ENCODE measurements at places on chromosomes 12 and 14.
A peak's percentile ranks its signal among the peaks of the same experiment; 100 is the strongest.

DNA sequence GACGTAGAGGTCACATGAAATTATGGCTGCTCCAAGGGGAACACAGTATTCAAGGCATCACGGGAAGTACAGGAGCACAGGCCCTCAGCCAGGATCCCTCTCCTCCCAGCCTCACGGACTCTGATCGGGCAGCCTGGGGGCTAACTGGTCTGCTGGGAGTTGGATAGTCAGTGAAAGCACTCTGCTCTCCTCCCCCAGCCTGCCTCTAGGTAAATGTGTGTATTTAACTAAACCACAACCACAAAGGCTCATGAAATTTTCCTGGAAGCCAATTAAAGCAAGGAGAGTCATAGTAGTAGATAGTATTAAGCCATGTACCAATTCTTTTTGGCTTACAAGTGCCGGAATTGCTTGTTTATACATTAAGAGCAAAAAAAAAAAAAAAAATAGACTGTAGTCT lies 254.3 kb downstream of the MSRB3 start:
- no peak for DNase-seq

GRCh38 chr14:96309133-96309895 lies 53.3 kb downstream of the BDKRB1 start:
- DNase-seq = no peak

- DNase-seq = no peak
These were observed 14.1 kb downstream of the PRKAB1 start for GRCh38 chr12:119681728-119682638.

- DNase-seq = no peak
These were observed 9.4 kb upstream of the KLRB1 start for GRCh38 chr12:9617124-9617523.

DNA sequence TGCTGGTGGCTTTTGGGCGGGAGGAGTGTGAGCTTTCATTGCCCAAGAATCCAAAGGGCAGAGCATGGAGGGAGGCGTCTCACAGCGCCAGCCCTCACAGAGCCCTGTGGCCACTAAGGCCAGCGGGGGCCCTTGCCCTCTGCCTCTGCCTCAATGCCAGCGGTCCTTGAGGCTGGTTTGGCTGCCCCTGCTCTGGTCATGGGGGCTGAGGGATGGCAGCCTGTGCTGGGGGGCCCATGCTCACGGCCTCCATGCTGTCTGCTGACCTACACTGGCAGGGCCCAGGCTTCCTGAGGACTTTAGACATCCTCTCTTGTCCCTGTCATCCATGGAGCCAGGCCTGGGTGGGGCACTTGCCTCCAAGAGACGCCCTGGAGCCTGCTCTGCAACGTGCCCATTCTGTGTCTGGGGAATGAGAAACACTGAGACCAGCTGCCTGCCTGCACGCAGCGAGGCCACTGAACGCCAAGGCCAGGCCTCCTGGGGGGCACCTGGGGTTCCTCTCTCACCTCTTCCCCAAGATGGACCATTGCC lies 143.4 kb downstream of the KIF26A start:
- no peak for DNase-seq

DNA sequence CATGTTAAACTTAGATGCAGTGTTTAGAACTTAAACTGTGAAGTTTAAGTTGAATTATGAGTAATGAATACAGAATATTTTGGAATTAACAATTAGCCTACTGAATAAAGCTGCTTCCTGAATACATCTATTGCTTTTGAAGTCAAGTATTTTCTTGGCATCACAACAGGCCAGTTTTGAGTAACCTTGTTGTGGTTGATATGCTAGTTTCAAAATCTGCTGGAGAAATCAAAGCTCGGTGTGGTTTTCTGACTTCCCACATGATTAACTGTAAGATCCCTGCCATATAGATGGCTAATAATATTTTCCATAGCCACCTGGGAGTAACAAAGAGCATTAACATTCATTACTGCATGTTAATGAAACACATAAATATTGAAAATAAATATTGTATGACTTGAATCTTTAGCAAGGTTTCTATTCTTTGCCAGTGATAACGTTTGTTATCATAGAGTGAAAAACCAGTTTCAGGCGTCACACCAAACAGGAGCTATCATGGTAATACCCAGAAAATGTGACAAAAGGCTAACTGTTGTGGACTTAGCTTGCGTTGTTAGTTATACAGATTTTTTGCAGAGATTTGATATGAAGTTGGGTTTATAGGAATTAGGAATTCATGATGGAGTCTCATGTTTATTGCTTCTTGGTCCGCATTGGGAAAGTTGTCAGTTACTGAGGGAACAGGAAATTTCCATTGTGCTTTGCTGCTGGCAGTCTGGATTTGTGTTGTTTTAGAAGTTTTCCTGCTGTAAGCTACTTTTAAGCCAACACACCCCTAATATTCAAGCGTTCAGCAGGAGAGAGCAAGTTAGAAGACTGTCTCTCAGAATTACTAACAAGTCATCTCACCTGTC lies 32.1 kb downstream of the PPFIBP1 start:
- DNase-seq = no peak

DNA sequence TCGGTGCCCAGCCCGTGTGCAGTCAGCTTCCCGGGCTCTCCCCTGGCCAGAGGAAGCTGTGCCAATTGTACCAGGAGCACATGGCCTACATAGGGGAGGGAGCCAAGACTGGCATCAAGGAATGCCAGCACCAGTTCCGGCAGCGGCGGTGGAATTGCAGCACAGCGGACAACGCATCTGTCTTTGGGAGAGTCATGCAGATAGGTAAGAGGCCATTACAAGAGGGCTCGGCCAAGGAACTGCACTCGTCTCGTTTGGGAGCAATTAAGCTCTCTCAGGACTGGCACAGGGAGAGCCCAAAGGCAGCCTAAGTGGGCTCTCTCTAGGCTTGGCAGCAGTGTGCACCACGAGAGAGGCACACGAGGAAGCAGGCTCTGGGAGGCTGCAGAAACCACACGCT lies 3.7 kb downstream of the WNT5B start:
- no peak for DNase-seq

- peak; percentile 6 for DNase-seq
These were observed 370.6 kb upstream of the PRICKLE1 start for GRCh38 chr12:42960087-42960527.

DNA sequence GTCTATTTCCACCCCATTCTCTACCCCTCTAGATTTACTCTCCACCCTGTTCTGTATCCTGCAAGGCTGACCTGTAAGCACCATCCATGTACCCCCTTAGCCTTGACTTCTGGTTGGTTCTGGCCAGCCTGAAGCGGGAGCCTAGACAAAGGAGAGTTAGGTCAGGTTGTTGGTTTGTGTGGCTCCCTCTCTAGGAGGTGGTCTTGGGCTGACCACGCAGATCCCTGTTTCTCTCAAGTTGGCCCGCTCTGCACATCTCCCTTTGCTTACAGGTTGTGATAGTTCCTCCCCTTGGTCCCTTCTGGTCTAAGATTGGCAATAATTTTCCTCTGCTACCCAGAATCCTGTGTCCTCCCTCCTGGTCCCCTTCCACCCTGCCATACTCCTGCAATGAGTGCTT lies 38.3 kb upstream of the RBM19 start:
- DNase-seq = no peak

DNA sequence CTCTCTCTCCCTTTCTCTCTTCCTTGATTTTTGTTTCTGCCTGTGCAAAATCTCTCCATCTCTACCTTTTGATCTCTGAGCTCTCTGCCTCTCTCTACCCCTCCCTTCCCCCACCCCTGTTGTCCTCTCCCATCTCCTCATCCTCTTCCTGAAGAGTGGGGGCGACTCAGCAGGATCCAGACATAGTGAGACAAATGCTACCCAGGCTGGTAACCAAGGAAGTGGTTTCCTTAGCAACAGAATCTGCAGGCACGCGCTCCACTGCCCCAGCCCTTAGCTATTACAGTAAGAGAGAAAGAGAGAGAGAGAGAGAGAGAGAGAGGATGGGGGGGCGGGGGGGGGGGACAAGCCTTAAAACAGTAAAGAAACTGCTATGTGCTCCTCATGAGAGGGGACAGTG lies 85.6 kb downstream of the CMKLR1 start:
- peak; percentile 21 for DNase-seq

- peak; percentile 74 for DNase-seq
These were observed 576 bp downstream of the ERP29 start for GRCh38 chr12:112013601-112014402.
